NCI-H1436 treated with DMSO at 0.1 percent for 48 hours (cell line): ENCODE measurements at places on chromosomes 5 and 9.

- DNase-seq, result no peak
These were observed 525.9 kb upstream of the ZNF608 start for GRCh38 chr5:125272357-125272756.

GRCh38 chr5:13511442-13511841 lies 433.0 kb downstream of the DNAH5 start:
- DNase-seq, result no peak

DNA sequence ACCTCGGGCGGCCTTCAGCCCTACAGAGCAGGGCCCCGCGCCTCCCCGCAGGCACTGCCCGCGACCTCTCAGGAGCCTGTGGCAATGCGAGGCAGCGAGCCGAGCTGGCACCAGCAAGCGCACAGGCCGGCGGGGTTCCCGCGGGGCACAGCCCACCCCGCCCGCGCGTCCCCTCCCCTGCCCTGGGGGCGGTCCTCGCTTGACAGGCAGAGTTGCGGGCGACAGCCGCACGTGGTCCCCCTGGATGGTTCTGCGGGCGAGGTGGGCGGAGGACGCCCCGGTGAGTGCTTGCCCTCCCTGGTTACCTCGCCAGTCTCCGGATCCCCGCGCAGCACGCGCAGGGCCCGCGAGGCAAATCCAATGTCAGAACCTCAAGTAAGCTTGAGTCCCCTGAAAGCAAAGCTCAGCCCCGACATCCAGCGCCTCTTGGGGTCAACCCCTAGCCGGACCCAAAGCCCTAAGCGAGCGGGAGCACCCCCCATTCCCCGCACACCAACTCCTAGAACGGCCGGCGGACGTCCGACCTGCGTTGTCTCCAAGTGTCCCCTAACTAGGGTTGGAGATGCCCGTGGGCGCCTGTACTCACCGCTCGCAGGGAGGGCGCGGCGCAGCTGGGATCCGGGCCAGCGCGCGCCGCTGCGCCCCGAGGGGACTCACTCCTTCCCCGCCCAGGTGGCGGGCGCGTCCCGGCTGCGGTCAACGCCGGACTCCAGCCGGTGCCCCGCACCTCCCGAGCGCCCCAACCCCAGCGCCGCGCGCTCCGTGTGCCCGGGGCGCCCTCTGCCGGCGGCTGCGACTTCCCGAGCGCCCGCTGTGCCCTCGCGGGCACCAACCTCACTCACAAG lies at the start of gene DRD1:
Gene DRD1 (minus strand): TSS at position 123 of the 845 bp plus-strand sequence. CDS start 1,083 bp downstream, outside the sequence.
- DNase-seq, result no peak

GRCh38 chr5:170791325-170791954 lies 7.9 kb downstream of the GABRP start:
- no peak for DNase-seq

- no peak for DNase-seq
These were observed 27.5 kb upstream of the NCS1 start for GRCh38 chr9:130144703-130145102.

DNA sequence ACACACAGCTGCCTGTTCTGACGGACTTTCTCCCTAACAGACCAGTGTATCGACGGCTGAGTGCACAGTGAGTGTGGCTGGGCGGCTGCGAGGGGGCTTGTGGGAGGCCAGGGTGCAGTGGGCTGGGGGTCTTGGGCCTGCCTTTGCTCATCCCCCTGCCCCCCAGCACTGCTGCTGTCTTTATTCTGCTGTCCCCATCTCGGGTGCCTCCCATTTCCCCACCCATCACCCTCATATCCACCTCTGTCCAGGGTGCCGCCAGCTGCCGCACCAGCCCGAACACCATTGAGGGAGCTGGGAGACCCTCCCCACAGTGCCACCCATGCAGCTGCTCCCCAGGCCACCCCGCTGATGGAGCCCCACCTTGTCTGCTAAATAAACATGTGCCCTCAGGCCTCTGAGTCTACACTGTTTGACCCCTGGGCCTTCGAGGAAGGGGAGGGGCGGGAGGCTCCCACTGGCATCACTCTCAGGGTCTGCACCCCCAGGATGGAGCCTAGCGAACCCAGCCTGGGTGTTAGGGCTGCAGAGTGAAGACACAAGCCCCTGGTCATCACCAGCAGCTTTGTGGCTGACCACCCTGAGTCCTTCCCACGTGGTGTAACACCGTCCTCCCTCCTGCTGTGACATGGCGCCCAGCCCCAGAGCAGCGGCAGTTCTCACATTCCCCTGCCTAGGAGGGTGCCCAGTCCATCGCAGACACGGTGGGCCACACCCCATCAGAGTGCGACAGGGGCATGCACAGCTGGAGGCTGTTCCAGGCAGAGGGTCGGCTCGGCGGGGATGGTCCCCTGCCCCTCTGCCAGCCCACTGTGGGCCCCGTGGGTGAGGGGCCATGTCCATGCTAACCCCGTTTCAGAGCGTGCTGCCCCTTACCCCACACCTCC lies 4.0 kb downstream of the LCN2 start:
- DNase-seq, result no peak

- DNase-seq, result no peak
These were observed 192.3 kb downstream of the DTWD2 start for GRCh38 chr5:118796081-118796480.

DNA sequence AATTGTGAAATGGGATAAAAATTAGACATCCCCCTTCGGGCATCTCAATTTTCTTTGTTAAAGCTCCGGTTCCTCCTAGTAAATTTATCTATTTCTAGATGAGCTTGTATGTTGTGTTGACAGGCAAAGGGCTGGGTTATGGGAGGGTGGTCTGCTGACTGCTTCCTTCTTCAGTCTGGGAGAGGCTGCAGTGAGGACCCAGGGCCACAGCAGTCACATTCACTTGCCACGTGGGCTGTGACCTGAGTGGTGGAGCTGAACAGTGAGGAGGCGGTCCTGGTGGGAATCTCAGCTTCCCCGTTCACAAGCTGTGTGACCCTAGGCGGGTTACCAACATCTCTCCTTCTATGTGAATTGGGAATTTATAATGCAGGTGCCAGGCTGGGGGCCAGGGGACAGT lies 57.5 kb upstream of the RXRA start:
- no peak for DNase-seq

DNA sequence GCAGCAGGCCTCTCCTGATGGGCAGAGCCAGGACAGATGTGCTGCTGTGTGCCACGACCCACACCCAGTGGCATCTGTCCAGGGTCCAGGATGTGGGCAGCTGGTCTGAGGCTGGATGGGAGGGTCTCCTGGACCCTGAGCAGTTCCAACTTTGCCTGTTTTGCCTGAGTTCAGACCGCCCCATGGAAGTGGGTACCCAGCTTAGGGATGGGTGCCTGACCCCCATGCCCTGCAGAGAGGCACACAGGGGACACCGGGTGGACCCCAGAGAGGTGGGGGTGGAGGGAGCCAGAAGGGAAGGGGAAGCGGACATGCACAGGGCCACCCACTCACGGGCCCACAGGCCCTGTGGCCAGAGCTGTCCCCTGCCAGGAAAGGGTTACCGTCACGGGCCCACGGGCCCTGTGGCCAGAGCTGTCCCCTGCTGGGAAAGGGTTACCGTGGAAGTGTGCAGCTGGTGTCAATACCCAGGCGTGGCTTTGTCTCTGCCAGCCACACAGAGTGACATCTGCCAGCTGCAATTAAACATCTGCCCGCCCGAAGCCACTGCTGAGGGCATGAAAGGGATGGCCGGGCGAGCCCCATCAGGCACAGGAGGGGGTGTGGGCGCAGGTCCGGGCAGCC lies 50.0 kb downstream of the NACC2 start:
- no peak for DNase-seq

- DNase-seq, result no peak
These were observed 9.5 kb downstream of the FBXO10 start for GRCh38 chr9:37566716-37567115.

DNA sequence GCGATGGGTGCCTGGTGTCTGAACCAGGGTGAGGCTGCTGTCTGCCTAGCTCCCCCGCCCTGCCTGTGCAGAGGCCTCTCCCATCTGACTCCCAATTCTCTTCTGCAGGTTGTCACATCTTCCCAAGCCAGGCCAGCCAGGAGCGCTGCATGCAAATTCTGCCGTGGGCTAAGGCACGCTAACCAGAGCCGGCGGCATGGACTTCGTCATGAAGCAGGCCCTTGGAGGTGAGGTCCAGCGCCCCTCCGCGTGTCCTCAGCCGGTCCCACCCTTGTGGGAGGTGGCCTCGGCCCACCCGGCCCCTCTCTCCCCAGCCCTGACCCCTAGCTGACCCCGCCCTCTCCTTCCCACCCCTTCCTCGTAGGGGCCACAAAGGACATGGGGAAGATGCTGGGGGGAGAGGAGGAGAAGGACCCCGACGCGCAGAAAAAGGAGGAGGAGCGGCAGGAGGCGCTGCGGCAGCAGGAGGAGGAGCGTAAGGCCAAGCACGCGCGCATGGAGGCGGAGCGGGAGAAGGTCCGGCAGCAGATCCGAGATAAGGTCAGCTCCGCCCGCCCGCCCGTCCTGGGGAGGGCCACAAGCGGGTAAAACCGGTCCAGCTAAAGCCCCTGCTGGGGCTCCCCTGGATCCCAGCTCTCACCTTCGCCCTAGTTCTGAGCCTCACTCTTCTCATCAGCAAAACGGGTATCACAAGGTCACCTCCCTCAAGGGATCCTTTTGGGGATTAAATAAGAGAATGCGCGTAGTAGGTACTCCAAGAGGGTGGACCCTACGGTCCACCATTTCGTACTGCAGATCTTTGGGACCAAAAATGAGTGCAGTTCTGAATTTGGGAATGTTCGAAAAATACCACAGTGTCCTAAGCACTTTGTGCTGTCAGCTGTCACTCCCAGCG lies 7.4 kb downstream of the CPLX2 start:
- no peak for DNase-seq

GRCh38 chr5:89313044-89313443 lies 430.1 kb upstream of the MEF2C start:
- no peak for DNase-seq

DNA sequence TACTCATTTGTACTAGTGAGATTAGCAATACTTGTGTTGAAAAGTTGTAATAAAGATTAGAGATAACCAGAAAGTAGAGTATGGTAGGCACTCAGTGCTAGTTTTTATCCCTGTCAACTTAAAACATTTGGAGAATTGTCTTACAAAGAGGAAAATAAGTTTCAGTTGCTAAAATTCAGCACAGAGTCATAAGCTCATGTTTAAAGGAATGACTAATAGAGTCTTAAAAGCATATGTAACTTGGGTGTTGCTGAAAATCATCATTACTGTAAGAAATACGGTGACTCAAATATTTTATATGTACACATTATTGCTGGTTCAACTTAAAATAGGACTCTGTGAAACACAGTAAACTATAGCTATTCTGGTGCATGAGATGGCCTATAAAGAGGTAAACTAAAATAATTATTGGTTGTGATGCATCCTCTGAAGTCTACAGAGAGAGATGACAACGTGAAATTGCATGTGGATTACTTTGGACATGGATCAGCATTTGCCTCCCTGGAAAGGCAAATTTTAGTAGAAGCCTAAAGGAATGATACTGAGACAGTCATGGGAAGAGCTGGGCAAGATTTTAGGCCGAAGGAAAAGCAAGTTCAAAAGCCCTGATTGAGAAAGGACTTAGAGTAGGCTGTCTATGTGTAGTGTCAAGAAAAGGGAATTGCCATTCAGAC lies 34.6 kb downstream of the SGCD start:
- DNase-seq, result no peak

DNA sequence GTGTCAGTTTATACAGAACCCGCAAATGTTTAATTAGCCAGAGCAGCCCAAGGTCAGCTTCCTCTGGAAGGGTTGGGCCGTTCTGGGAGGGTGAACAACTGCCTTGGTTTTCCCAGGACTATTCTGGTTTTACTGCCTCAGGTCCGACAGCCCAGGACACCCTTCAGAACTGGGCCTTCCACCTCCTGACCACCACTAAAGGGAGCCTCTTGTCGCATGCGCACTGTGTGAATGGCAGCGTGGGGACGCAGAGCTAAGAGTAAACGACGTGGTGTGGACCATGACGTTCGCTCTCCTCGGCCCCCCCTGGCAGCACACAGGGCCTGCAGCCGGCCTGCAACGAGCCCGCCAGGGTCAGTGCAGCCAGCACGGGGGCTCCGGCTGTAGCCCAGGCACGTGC lies 214.9 kb downstream of the FANCC start:
- no peak for DNase-seq

DNA sequence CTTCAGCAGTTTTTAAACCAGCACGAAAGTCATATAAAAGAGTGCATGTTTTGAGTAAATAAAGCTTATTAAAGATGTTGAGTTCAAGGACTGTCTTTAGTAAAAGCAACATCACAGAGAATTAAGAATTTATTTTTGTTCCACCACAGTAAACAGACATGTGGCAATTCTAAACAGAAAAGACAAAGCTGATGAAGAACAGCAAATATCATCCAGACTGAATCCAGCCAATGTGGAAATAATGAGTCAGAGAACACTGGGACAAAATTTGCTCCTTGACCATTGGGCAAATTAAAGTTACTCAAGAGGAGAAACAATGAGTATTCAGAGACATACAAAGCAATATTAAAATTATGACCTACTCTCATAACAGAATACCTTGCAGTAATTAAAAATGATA lies 28.8 kb downstream of the OR2K2 start:
- no peak for DNase-seq

DNA sequence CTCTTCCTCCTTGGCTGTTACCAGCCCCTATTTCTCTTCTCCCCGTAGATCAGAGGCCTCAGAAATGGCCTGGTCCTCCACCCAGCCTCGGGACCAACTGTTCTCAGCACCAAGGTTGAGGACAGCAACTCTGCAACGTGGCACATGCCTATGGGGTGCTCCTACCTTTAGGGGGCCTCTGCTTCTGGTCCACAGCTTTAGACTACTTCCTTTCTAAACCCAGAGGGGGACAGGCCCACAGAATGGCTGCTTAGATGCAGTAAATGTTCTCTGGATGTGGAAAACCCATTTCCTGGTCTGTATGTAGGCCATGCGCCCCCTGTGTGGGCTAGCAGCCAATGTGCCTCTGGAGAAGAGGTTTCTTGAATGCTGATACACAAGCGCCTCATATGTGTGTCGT lies 68.4 kb downstream of the NRG2 start:
- no peak for DNase-seq

DNA sequence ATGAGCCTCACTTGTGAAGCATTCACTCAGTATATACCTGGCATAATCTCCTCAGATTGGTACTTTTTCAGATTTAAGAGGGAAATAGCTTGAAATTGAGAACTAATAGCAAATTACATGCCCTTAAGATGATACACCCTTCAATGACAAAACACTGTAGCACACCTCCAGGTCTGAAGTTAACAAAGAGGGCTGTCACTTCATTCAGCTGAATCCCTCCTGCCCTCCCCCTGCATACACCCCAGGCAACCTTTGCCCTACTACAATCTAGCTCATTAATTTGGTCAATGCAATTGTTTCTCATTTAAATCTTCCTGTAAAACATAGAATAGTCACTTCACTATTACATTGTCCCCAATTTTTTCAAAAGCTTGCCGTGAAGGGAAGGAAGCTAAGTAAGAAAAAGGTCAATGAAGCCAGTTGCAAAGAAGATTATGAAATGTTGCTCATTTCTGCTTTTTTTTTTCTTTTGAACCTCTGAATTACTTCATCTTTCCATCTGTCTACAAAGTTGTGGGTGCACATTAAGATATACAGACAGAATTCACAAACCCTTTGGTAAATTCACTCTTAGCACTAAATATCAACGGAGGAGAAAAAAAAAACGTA lies 294.8 kb upstream of the PTGER4 start:
- no peak for DNase-seq

- no peak for DNase-seq
These were observed 206.3 kb upstream of the GHR start for GRCh38 chr5:42216904-42217303.

- DNase-seq, result no peak
These were observed 32.6 kb downstream of the SARDH start for GRCh38 chr9:133705576-133705975.

GRCh38 chr9:4680173-4680525 lies 780 bp downstream of the CDC37L1 start:
- DNase-seq, result no peak

- no peak for DNase-seq
These were observed 142.9 kb downstream of the DIRAS2 start for GRCh38 chr9:90499761-90500160.

GRCh38 chr9:89154651-89155336 lies 23.8 kb downstream of the SHC3 start:
- no peak for DNase-seq
